ENCODE measurements at places on chromosomes 12 and 14. TPM values are rescaled to one million over a fixed set of nuclear protein-coding genes. Genes with fewer than 3 reads are reported as not detected.

The TMCC3 gene
- 14.9 TPM for total RNA-seq

The RPGRIP1 gene
- total RNA-seq, result 0.22 TPM

The KCNMB4 gene
- 1.4 TPM for total RNA-seq

The KRT73 gene
- not detected for total RNA-seq

The CLEC2D gene
- 3.5 TPM for total RNA-seq

The KRT75 gene
- total RNA-seq, result not detected

The ANO6 gene
- total RNA-seq, result 58.6 TPM

The BORCS5 gene
- 10.6 TPM for total RNA-seq

The RILPL2 gene
- total RNA-seq, result 4.2 TPM

The IFNG-AS1 gene
- not detected for total RNA-seq

The CCDC177 gene
- not detected for total RNA-seq

The KRT4 gene
- total RNA-seq, result 0.14 TPM

The GSG1 gene
- 0.44 TPM for total RNA-seq

The RERG gene
- 0.88 TPM for total RNA-seq

The PPP1R12A gene
- total RNA-seq, result 104 TPM

All from placental pericyte (primary cell).